ENCODE measurements at places on chromosomes 1 and 21.

GRCh38 chr1:66083003-66083402 lies 290.3 kb downstream of the PDE4B start:
- no peak for DNase-seq

DNA sequence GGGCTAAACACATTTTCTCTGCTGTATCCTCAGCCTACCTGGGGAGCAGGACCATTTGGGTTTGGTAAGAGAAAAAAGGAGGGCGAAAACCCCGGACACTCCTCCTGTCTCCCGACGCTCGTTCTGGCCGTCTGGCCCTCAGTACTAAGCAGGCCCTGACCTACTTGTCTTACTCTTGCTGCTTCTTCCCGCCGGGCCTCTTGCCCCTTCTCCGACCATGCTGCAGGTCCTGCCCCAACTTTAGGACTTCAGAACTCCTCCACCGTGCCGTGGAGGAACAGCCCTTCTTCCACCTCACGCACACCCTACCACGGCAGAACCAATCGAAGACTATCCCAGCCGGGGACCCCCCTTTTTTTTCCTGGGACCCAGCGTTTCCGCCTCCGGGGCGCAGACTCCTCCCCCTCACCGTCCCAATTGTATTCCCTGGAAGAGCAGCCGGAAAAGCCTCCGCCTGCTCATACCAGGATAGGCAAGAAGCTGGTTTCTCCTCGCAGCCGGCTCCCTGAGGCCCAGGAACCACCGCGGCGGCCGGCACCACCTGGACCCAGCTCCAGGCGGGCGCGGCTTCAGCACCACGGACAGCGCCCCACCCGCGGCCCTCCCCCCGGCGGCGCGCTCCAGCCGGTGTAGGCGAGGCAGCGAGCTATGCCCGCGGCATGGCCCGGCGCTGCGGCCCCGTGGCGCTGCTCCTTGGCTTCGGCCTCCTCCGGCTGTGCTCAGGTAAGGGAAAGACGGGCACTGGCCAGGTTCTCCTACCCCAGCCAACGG lies at the start of gene CHRNB2:
CHRNB2 (plus strand) TSS at position 393 of the 771 bp plus-strand sequence; CDS start at position 660, 267 bp downstream.
- DNase-seq: peak; percentile 60

- no peak for DNase-seq
These were observed 326.3 kb downstream of the TBX15 start for GRCh38 chr1:118661769-118662320.

DNA sequence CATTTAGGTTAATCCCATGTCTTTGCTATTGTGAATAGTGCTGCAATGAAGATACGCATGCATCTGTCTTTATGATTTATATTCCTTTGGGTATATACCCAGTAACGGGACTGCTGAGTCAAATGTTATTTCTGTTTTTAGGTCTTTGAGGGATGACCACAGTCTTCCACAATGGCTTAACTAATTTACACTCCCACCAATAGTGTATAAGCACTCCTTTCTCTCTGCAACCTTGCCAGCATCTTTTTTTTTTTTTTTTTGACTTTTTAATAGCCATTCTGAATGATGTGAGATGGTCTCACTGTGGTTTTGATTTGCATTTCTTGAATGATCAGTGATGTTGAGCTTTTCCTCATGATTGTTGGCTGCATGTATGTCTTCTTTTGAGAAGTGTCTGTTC lies 33.5 kb downstream of the ASH1L start:
- DNase-seq: no peak

DNA sequence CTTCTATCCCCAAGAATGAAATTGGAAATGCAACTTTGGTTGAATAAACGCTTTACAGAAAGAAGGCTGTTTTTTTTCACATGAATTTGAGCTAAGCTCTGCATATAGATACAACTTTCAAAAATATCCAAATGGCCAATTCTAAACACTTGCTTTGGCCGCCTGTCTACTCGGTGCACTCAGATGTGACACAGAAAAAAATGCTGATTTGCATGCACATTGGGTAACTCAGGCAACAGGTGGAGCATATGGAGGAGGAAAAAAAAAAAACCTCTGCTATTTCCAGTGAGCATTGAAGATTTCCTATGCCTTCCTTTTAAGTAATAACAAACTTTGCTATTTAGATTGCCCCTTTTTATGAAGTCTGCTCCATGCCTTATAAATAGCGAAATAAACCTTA lies 262.5 kb downstream of the GRIK1 start:
- no peak for DNase-seq

DNA sequence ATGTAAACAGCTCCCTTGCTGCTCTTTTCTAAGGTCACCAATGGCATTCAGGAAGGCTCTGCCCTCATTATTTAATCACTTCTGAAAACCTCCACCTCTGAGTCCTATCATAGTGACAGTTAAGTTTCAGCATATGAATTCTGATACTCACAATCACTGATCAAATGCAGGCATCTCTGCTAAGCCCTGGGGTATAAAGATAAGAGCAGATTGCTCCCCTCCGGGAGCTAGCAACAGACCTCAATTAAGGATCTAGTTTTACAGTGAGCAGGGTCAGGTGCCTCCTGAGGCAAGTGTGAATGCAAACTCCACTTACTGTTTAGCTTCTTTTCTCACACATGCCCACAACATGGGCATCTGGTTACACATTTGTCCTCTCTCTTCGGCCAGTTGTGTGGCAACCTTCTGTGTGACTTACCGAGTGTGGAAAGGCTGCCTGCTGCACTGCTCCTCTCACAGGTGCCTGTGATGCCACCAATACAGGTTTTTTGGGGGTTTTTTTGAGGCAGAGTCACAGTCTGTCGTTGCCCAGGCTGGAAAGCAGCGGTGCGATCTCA lies 15.0 kb downstream of the IL10RB start:
- DNase-seq: no peak

- DNase-seq: no peak
These were observed 731 bp upstream of the ZNF683 start for GRCh38 chr1:26373281-26373680.

- no peak for DNase-seq
These were observed 32.9 kb upstream of the TMEM61 start for GRCh38 chr1:54947540-54947939.

- no peak for DNase-seq
These were observed 1.1 kb upstream of the COL6A2 start for GRCh38 chr21:46096596-46097335.

GRCh38 chr1:40462956-40463590 lies 12.8 kb downstream of the ZFP69B start:
- no peak for DNase-seq

DNA sequence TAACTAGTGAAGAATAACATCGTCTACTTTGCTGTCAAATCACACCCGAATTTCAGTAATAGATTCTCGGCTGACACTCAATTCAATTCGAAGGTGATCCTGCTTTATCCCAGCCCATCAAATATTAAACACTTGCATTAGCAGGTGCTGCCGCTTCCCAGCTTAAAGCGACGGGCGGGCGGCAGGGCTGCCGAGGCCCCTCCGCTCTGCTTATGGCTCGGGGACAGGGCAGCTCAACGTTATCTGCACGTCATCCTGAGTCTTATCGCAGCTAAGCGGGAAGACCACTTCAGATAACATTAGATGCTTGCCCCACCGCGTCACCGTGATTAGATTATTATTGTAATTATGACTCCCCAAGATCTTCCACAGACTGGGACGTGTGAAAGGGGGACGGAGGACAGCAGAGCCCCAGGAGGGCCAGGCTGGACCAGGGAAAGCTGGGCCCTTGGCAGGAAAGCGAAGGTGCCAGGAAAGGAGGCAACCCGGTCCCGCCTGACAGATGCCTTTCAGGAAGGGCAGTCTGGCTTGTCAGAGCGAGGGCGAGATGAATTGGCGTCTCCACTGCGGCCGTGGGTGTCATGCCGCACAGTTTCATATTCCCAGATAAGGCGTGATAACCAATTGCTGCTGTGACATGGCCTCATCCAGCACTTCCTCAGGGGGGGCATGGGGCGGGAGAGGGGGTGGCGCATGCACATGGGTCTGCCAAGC lies 37.0 kb downstream of the DMAP1 start:
- no peak for DNase-seq

GRCh38 chr1:228941666-228942065 lies 206.4 kb downstream of the RHOU start:
- DNase-seq: no peak

DNA sequence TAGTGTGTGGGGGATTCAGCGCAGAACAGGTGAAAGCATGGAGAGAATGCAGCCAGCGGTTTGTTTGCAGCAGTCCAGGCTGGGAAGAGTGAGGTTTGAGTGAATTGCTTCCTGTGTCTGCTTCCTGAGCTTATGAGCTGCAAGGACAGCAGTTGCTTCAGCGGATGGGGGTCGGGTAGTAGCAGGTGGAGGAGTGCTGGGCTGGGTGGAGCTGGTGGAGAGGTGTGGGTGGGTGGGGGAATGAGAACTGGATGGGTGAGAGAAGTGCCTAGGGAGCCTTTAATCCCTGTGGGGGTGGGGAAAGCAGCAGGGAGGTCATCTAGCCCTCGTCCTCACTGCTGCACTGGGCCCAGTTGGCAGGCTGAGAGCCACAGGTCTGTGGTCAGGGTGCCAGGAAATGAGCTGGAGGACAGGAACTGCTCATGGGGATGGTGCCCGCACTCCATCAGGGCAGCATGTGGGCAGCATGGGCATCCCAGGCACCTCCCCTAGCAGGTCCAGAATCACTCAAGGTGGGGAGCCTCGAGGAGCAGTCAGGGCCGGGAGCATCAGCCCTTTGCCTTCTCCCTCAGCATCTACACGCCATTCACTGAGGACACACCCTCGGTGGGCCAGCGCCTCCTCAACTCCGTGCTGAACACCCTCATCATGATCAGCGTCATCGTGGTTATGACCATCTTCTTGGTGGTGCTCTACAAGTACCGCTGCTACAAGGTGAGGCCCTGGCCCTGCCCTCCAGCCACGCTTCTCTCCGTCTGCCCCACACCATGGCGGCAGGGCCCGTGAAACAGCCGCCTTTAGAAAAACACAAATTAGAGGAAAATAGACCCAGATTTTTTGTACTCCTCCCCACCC lies 14.8 kb downstream of the PSEN2 start:
- DNase-seq: no peak

DNA sequence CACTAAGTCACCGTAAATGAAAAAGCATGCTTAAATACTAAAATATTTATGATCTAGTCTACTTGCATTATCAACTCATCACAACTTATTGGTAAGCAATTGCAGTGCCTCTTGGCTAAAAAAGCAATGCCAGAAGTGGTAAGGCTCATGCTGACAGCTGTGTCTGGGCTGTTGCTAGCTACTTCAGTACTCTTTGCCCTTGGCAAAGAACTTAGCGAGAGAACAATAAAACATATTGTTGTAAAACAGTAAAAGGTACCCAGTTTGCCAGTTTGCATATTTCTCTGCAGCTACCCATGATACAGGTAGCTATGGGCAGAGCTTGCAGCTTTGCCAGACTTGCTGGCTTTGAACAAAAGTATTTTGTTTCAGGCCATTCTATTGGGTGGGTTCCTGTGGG lies 73.1 kb downstream of the ATP6V1G3 start:
- DNase-seq: no peak

- no peak for DNase-seq
These were observed 9.2 kb downstream of the RPS6KA1 start for GRCh38 chr1:26538480-26539412.

GRCh38 chr1:64543831-64544230 lies 73.9 kb downstream of the CACHD1 start:
- no peak for DNase-seq

DNA sequence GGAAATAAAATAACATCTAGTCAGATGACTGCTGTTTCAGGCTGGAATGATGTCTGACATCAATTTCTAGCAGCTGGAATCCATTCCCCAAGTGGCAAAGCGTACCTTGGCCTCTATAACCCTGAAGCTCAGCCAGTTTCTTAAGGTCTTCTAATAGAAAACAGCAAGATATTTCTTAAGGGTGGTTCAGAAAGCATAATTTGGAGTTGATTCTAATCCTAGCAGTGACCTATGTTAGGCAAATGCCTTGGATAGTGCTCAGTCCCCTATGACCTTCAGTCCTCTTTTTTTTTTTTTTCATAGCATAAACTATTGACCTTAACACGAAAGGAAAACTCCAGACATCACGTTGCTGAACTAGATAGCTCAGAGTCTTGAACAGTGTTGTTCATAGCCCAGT lies 56.5 kb downstream of the LAMC2 start:
- DNase-seq: no peak

DNA sequence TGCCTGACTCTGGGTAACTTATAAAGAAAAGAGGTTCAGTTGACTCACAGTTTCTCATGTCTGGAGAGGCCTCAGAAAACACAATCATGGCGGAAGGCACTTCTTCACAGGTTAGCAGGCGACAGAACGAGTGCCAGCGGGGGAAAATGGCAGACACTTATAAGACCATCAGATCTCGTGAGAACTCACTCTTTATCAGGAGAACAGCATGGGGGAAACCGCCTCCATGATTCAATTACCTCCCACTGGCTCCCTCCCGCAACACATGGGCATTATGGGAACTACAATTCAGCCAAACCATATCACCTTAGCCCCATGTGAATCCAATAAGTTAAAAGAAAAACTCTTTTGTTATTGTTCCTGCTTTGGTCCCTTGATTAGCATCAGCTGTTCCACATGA lies 725.2 kb downstream of the LRRIQ3 start:
- DNase-seq: no peak

GRCh38 chr1:41653574-41653973 lies 169.1 kb upstream of the EDN2 start:
- DNase-seq: no peak

GRCh38 chr1:4485878-4486277 lies 168.5 kb upstream of the AJAP1 start:
- DNase-seq: no peak

- DNase-seq: no peak
These were observed 1.9 kb downstream of the ZYG11B start for GRCh38 chr1:52727956-52728656.

DNA sequence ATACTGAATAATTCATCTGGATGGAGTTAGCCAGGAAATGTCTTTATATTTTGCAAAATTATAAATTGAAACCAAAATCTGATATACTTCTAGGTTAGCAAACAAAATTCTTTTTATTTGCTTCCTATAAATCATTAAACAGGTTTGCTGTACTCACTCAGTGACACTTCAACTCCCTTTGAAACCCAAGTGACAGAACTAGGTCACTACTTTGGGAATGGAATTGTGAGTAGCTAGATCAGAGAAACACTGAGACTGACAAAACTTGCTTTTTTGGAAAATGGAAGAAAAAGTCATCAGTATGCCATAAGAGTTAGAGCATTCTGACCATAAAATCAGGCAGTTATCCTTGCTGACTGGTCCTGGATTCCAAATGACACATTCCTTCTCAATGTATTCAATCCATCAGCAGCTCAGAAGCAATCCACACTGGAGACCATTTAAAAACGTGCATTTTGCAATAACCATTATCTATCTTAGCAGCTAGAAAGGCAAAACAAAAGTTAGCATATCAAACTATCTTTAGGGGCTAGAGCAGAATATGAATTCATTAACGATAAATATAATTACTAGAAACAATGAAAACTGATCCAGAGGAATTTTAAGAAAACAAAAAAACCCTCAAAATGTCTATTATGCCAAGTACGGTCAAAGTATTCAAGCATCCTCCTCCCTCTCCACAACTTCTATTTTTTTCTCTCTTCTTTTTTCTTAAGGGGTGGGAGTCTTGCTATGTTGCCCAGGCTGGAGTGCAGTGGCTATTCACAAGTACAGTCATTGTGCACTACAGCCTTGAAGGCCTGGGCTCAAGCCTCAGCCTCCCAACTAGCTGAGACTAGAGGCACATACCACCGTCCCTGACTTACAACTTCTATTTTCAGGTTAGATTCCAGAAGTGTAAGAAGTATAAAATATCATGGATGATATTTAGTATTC lies 60.1 kb downstream of the HNRNPR start:
- no peak for DNase-seq

Data from NCI-H1930 (cell line).